Astrocyte of the spinal cord (primary cell): ENCODE measurements at places on chromosomes 6 and 20.

DNA sequence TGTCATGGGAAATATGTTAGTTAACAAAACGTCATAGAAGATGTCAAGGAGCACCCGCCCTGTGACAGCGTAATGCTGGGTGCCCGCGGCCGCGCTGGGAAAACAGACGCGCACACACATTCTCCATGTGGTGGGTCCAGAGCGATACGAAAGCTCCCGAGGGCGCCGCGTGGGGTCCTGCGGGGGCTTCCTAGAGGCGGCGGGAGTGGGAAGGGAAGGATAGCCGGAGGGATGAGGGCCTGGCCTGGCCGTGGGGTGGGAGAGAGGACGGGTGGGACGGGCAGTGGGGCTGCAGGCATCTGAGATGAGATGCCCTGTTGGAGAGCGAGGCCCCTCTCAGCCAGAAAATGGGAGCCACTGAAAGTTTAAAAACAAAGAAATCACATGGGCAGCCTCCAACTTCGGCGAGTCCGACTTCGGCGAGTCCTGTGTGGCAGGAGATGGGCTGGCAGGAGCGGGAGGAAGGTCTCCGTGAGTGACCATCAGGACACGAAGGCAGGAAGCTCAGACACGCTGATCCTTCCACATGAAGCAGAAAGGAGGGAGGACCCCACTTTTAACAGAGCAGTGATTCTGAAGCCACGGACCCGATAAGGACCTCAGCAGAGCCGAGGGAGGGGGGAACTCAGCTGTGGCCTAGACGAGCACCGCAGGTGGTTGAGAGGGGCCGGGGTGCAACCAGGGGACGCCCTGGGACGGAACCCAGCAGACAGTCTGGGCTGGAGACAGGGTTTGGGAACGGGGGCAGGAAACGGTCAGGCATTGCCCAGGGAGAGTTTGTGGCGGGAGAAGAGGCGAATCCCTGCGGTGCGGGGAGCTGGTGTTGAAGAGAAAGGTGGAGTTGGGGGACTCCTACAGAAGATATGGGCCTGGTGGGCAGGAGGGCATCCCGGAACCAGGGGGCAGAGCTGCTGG is 114.1 kb upstream of the FRMD1 start:
- no peak for DNase-seq

- DNase-seq = peak; percentile 5
Measured at GRCh38 chr20:35146299-35146919, 727 bp downstream of the EDEM2 start.

- DNase-seq = no peak
Measured at GRCh38 chr6:146009338-146009737, 19.5 kb upstream of the GRM1 start.

- peak; percentile 68 for DNase-seq
Measured at GRCh38 chr20:48015943-48016723, 230.9 kb upstream of the SULF2 start.

DNA sequence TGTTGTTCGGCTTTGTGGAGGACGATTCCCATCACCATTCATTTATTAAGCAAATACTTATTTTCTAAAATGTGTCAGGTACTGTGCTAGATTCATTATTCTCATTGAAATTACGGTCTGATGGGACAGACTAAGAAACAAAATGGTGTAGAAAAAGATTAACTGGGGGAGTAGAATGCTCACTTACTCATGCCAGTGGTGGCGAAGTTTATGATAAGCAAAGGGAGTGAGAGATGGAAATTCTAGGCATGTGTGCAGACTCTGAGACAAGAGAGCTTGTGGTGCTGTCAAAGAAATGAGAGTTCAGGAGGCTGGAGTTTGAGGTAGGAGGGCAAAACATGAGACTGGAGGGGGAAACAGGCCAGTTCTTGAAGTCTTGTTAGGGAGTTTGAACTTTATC is 896 bp downstream of the RPP21 start:
- no peak for DNase-seq
